Stimulated activated CD4-positive, alpha-beta T cell treated with anti-CD3 and anti-CD28 coated beads, Interleukin-4, amount 100 ng/mL, for 1 hour (primary cell): ENCODE measurements at places on chromosomes 7 and 10.

DNA sequence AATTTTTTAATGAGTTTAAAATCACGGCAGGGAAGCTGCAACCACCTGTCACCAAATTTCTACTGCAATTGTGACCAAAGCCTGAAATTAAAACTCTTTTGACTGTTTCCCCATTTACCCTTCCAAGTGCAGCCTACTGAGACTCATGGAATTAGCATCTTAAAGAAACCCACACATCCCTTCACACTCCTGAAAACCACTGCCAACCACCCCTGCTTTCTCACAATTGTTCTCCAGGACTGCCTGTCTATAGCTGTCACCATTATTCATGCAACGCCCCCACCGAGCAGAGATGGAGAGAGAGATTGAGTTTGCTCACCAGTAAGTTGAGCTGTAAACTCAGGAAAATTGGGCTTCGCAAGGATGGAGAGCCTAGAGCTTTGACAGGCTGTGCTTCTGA lies 383.8 kb upstream of the SORCS1 start:
- no peak for DNase-seq

- no peak for DNase-seq
Observed at GRCh38 chr7:143487566-143487965, 9.9 kb downstream of the TAS2R41 start.

GRCh38 chr10:124200011-124200410 lies 106.6 kb upstream of the CHST15 start:
- DNase-seq: no peak

DNA sequence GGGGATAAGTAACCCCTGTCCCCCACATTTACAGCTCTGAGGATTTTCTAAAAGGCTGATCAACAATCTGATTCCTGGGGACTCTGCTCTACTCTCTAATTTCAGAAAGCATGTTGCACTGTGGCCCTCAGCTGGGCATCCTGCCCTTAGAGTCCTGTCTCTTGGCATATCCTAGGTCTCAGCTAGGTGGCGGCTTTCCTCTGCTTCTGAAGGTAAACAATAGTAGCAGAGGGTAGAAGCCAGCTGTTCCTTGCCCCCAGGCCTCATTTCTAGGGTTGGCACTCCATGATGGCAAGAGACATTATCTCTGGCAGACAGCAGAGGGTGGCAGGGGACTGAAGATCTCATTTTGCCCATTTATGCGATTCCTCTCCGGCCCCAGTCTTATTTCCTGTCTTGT lies 77.0 kb downstream of the ADCYAP1R1 start:
- DNase-seq: no peak

GRCh38 chr7:108598153-108598552 lies 28.5 kb downstream of the DNAJB9 start:
- no peak for DNase-seq

GRCh38 chr7:102085218-102085772 lies 201.4 kb upstream of the SH2B2 start:
- DNase-seq: no peak

GRCh38 chr7:29385214-29385814 lies 178.3 kb upstream of the PRR15 start:
- no peak for DNase-seq
